ENCODE measurements at places on chromosomes 7 and 10.

- no peak for DNase-seq
Observed at GRCh38 chr10:84204122-84204521, 9.8 kb downstream of the CDHR1 start.

- no peak for DNase-seq
Observed at GRCh38 chr7:84076219-84076618, 118.4 kb downstream of the SEMA3A start.

GRCh38 chr10:121096617-121097431, 245.7 kb downstream of the WDR11 start:
- no peak for DNase-seq

DNA sequence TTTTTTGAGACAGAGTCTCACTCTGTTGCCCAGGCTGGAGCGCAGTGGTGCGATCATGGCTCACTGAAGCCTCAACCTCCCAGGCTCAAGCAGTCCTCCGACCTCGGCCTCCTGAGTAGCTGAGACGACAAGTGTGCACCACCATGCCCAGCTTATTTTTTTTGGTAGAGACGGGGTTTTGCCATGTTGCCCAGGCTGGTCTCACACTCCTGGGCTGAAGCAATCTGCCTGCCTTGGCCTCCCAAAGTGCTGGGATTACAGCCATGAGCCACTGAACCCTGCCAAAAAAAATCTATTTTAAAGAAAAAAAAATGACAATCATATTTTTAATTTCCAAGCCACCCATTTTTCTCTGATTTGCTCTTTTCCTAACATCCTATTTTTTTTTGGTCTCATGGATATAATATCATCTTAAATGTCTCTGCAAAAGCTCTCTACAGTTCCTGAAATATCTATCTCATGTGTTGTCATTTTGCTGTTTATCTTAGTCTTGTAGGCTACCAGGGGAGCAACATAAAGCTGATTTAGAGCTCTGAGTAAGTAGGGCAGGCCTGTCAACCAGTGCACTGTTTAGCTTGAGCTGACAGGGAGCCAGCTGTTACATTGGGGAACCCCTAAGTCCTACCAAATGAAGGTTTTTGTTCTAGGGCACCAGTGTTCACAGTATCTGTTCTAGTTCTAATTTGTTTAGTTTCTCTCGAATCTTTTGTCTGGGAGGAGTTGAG, 29.9 kb upstream of the HBP1 start:
- DNase-seq = no peak

DNA sequence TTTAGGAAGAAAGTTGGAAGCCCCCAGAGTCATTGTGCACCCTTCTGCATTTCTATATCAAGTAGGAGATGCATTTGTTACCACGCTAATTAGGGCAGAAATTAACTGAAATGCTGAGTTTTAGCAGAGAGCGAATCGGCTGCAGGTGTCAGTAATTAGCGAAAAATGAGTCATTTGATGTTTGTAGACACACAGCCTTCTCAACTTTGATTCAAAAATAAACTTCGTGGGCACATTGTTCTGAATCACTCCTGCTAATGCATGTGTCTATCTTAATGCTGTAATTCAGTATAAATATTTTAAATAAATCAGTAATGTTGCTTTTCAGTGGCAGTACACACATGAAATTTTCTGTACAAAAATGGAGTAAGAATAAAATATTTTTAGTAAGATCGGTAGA, 109.5 kb upstream of the CARD11 start:
- no peak for DNase-seq

DNA sequence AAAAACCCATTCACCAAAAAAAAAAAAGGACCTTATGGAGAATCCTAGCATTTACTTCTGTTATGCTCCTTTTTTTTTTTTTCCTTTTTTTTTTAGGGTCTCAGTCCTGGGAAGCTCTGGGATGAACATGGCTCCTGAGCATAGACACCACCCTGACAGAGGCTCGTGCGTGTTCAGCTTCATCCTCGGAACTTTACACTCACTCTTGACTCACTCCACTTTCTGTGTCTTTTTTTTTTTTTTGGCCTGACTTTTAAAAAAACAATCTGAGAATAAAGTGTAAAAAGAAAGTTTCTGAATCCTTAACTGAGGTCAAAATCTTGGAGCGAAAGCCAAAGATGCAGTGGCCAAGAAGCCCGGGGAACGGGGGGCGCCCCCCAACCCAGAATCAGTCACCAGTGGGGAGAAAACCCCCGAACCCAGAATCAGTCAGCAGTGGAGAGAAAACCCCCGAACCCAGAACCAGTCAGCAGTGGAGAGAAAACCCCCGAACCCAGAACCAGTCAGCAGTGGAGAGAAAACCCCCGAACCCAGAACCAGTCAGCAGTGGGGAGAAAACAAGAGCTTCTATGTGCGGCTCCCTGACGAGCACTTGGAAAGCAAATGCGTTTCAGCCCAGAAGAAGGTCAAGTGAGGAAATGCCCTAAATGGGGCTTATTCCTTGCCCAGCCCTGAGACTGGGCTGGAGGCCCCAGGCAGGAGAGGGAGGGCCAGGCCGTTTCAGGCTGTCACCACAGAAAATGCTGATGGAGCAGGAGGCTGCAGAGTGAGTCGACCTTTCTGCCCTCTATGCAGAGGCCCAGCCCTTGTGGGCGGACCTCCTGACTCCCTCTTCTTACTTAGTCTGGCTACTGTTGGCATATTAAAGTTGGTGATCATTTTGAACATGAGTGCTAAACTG, 19.0 kb upstream of the PFKP start:
- no peak for DNase-seq

DNA sequence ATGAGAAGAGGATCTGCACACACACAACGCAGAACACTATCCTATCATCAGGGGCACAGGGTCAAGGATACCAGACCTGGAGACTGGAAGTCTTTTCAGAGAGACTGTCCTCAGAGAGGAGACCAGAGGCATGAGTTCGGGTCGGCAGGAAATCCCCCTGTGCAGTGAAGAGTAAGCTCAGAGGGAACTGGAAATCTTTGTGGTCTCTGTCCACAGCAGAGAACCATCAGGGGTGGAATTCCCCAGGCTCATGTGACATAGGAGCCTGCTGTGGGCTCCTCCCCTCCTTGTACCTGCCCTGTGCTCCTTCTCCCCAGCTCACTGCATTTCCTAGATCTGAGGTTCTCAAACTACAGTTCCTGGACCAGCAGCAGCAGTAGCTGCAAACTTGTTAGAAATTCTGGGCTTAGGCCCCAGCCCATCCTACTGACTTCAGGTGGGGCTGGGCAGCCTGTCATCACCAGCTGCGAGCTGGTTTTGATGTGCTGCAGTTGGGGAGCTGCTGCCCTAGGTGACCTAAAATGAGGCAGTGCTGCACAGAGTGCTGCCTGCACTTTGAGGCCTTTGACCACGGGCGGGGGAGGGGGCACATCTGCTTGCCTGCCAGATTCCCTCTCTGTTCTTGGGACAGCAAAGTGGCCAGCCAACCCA, 2.4 kb downstream of the ZMIZ2 start:
- no peak for DNase-seq

Data from caudate nucleus (tissue), 63 donors.